ENCODE measurements at places on chromosomes 7 and 10.

- DNase-seq, result no peak
These were observed 1.6 kb upstream of the ZNF239 start for GRCh38 chr10:43576062-43576461.

DNA sequence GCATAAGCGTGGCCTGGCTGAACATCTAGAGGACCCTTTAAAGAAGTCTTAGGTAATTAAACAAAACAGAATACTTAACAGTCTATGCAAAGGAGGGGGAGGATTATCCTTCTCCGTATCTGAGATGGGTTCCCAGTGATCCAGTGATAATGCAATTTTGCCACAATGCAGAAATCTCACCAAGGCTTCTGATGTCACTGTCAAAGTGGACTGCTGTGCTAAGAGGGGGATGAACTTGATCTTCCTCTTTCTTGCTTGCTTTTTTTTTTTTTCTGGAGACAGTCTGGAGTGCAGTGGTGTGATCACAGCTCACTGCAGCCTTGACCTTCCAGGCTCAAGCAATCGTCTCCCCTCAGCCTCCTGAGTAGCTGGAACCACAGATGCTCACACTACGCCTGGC is 30.8 kb downstream of the GATA3 start:
- no peak for DNase-seq

DNA sequence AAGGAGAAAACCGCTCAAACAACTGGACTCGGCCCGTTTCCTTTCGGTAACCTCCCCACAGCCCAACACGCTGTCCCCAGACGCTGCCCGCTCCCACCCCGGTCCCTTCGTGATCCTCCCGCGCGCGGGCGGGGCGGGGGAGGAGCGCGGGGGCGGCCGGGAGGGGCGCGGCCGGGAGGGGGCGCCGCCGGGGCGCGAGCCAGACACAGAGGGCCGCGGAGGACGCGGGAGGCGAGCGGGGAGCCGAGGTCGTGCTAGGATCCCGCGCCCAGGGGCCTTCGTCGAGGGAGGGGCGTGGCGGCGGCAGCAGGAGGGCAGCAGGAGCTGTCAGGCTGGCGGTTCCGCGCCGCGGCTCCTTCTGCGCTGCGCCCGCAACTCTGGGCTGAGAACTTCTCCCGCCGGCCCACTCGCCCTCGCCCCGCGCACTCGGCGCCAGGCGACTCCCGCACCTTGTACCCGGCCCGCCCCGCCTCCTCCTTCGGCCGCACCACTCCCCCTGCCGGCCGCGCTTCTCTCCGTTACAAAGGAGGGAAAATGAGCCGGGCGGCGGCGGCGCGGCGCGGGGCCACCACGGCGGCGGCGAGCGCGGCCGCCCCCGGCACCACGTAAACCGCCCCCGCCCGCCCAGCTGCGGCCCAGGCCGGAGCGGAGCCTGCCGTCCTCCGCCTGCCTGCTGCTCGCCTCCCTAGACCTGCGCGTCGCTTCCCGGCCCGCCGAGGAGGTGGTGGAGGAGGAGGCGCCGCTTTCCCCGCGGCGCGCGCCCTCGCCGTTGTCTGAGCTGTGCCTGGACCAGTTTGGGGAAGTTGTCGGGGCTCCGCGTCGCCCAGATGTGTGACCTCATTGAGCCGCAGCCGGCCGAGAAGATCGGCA is at the start of gene CDK14:
CDK14 (plus strand) TSS at position 521 of the 870 bp plus-strand sequence; CDS start at position 828, 307 bp downstream.
- no peak for DNase-seq

- no peak for DNase-seq
These were observed 125.2 kb upstream of the CARD11 start for GRCh38 chr7:3168869-3169268.

DNA sequence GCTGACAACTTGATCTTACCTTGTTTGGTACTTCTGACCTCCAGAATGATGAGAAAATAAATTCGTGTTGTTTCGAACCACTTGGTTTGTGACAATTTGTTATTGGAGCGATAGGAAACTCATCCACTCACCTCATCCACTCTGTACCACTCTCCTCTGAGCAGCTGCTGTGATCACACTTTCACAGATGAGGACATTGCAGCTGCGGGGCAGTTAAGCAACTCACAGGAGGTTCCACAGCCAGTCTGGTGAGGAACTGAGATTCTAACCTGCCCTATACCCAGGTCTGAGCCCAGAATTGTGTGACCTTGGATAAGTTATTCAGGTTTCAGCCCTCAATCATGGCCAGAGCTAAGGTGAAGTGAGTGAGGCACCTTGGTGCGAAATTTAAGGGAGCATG is 35.2 kb downstream of the BTBD16 start:
- no peak for DNase-seq

- DNase-seq, result no peak
These were observed 326.6 kb upstream of the GALNT17 start for GRCh38 chr7:70805360-70805759.

DNA sequence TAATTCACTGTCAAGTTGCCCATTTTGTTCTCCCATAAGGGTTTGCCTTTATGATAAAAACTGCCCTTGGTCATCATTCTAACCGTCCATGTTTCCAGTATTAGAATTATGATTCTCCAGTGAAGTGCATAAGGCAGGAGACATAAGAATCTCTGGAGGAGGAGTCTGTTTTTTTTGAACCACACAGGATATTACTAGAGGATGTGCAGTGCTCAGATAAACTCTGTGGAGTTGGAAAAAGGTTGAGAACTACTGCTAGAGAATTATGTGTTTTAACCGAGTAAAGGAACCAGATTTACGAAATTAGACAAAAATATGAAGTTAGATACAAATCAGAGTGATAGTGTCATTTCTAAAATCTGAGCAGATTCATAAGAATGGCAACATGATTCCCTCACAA is 40.5 kb downstream of the MDFIC start:
- DNase-seq, result no peak

DNA sequence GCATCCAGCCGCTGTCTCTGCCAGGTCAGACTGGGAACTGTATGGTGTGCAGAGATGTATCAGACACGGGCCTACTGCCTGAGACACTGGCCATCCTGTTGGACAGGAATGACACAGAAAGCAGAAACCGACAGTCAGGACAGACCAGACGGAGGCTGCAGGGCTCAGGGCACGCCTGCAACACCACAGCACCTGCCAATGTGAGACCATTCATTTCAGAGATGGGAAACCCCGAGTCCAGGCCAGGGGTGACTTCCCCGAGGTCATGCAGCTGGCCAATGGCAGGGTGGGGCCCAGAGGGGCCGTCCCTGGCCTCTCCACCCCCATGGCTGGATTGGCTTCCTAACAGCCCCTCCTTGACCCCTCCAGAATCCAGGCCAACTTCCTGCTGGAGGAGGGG is 34.7 kb downstream of the GRID1 start:
- no peak for DNase-seq

GRCh38 chr10:131076356-131076755 is 235.2 kb downstream of the TCERG1L start:
- DNase-seq, result no peak

DNA sequence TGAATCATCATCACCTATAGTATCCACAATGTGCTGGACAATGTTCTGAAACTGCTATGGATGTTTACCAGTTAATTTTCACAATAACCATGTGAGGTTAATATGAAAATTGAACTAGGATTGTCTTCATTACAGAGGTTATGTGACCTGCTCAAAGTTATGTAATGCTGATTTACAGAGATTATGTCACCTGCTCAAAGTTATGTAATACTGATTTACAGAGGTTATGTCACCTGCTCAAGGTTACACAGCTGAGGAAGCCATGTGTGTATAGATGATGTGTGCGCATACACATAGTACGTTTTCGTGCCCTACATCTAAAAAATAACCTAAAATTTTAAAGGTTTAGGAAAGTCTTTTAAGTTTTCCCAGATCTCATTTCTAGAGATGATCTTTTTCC is 298.0 kb downstream of the CDK14 start:
- no peak for DNase-seq

DNA sequence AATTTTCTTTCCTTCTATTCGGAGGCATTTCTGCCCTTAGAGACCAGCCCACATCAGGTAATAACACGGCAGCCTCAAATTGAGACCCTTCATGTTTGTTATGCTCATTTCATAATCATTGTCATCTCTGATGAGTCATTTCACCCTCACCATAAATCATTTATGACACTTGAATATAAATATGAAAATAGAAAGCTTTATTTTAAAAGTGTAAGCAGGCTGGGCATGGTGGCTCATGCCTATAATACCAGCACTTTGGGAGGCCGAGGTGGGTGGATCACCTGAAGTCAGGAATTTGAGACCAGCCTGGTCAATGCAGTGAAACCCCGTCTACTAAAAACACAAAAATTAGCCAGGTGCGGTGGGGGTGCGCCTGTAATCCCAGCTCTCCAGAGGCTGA is 57.4 kb upstream of the EGFR start:
- DNase-seq, result no peak

DNA sequence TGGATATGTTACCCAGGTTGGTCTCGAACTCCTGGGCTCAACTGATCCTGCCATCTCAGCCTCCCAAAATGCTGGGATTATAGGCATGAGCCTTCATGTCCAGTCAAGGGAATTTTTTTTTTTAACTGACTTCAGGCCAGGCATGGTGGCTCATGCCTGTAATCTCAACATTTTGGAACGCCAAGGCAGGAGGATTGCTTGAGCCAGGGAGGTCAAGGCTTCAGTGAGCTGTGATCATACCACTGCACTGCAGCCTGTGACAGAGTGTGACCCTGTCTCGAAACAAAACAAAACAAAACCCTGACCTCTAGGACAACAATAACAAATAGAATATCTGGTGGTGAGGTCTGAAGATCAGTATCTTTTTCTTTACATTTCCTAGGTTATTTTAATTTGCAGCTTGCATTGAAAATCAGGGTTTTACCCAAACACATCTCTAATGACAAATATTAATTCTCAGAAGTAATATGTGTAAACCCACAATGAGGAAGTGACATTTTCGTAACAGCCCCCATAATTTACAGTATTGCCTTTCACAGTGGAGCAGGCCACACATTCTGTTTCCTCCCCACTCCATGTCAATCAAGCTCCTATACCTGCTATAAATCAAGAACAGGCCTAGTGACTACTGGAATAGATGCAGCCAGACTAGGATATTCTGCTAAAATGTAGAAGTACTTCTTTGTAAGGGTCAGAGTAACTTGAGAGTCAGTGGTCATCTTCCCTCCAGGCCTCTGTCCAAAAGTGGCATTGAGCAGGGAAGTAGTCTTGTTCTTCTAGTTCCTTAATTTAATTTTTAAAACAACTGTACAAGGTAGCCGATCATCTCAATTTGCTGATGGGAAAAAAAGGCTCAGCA is 43.3 kb upstream of the ECHDC3 start:
- DNase-seq, result no peak

DNA sequence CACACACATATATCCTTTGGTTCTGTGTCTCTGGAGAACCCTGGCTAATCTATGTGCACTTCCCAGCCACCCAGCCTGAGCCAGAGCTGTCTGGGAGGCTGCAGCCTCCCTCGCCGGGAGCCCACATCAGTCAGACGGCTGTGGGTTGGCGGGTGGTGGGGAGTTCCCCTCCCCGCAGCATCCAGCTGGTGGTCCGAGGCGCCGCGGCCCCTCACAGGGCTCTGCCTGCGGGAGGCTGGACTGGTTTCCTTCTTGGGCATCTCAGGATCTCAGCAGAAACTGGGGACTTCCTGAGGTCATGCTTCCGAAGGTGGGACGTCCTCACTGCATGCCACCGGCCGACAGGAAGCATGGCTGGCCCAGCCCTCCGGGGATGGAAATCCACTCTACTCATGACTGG is 22.0 kb upstream of the PSMG3 start:
- DNase-seq, result no peak

DNA sequence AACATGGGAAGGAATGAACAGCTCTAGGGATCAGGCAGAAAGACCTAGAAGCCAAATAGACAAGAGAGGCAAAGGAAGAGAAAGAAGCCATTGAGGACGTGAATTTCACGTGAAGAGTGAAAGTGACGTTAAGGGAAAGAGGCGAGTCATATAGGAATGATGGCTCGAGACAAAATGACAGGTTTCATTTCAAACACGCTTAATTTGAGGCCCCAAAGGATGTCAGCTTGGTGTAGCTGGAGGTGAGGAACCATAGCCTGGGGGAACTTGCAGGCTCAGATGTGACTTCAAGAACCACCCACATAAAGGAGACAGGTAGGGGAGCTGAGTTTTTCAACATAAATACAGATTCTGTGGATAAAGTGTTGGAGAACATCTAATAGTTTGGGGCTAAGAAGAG is 84.3 kb upstream of the ATP6V0A4 start:
- no peak for DNase-seq
